ENCODE measurements at places on chromosomes 2 and 18.

GRCh38 chr2:53751728-53752127 lies 15.9 kb upstream of the CHAC2 start:
- no peak for DNase-seq

DNA sequence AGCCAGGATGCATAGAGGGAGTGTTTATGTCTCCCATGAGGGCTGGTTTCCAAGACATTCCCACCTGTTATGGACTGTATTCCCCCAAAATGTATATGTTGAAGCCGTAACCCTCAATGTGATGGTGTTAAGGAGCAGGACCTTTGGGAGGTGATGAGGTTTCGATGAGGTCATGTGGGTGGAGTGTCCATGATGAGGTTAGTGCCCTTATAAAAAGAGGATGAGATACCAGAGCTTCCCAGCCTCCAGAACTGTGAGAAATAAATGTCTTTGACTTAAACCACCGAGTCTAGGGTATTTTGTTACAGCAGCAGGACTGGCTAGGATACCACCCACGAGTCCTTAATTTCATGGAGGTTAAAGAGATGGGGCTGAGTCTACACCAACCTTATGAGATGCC lies 22.6 kb upstream of the EPAS1 start:
- DNase-seq = no peak

DNA sequence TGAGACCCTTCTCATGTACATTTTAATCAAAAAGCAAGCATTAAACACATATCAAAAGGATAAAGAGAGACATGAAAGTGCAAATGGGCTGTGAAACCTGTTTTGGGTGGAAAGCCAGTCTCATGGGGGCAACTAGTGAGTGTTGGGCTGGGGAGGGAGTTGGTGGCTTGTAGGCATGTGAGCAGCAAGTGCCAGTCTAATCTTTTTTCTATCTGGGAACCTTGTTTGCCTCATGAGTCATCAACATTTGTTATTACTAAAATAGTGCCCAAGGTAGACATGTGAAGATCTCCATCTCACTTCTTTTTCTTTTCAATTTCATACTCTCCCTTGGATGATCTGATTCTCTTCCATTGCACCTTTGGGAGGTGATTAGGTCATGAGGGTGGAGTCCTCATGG lies 613.9 kb upstream of the GYPC start:
- no peak for DNase-seq

DNA sequence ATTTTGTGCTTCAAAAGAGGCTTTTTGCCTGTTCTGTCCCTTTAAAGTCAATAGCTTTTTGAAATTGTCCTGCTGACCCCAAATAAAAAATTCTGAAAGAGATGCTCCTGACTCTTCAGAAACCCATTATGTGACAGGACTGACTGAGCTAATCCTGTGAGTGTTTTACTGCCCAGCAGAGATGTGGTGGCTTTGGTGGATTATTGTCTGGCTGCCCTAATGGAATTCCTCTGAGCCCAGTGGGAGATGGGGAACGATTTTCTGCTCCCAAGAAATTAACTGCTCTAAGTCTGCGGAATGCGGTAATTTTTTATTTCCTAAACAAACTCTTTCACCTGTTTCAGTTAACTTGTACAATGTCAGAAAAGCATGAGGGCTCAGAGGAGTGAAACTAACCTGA lies 258.2 kb downstream of the IKZF2 start:
- no peak for DNase-seq

DNA sequence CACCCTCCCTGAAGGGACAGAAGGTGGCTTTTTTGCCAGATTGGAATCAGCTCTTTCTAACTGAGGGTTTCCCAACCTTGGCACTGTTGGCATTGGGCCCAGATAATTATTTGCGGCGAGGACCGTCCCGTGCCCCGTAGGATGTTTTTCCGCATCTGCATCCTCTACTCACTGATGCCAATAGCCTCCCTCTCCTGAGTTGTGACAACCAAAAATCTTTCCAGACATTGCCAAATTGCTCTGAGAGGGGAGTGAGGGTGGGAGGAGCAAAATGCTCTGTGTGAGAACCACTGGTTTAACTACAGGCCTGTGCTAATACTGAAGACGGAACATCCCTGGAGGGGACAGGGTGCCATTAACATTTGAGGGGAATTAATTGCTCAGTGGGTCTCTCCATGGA lies 33.6 kb upstream of the GLI2 start:
- no peak for DNase-seq

DNA sequence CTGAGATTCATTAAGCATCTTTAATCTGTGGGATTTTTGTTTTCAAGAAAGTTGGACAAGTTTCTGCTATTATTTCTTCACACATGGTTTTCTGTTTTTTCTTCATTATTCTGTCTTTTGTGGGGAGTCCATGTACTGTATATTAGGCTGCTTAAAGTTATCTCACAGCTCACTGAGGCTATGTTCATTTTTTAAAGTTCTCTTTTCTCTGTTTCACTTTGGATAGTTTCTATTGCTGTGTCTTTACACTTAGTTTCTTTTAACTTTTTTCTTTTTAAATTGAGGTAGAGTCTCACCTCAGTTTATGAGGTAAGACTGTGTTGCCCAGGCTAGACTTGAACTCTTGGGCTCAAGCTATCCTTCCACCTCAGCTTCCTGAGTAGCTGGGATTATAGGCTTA lies 8.6 kb downstream of the OSBPL6 start:
- no peak for DNase-seq

GRCh38 chr2:201004370-201004769 lies 40.9 kb upstream of the ORC2 start:
- no peak for DNase-seq

GRCh38 chr2:15265889-15266288 lies 295.2 kb downstream of the NBAS start:
- DNase-seq = no peak

DNA sequence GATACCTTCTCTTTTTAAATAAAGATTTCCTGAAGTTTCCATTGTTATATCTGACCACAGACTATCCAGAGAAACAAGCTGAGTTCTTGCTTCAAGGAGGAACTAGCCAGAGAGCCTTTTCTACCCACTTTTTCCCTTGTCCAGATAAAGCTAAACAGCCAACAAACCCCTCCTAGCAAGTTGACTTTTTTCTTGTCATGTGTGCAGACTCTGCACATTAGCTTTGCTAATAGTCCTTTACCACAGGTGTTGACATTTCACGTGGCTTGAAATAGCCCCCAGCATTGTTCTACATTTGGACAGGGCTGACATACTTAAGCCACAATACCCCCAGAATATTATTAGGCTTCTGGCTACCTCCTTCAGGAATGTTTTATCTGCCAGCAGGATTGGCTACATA lies 40.7 kb downstream of the PCBP1 start:
- no peak for DNase-seq

DNA sequence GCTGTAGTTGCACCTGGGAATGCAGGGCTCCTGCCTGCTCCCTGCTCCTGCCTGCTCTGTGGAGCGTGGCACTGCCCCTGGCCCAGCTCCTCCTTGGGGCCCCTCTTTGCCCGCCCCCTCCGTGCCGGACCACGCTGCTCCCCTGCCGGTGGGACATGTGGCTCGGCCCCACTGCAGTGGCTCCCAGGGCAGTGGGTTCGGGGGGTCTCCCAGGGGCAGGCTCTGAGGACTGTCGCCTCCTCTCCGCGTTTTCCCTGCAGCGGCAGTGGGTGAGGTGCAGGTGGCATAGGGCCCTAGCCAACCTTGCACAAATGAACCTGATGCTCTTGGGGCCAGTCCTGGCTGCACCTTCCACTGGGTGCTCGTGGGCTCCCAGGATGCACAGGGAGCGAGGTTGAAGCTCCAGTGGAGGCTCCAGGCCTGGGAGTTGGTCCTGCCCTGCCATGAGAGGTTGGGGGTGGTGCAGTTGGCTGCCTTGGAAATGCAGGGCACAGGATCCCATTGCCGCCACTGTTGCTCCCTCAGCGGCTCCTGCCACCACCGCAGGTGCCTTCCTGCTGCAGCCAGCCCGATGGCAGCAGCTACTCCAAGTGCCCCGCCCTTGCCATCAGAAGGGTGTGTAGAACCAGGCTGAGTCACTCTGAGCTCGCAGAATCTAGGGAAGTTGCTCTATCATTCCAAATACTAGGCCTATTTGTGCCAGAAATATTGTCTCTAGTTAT lies 313.1 kb upstream of the SYT4 start:
- DNase-seq = no peak

- no peak for DNase-seq
These were observed 13.3 kb upstream of the ATP8B1 start for GRCh38 chr18:57816208-57816954.

DNA sequence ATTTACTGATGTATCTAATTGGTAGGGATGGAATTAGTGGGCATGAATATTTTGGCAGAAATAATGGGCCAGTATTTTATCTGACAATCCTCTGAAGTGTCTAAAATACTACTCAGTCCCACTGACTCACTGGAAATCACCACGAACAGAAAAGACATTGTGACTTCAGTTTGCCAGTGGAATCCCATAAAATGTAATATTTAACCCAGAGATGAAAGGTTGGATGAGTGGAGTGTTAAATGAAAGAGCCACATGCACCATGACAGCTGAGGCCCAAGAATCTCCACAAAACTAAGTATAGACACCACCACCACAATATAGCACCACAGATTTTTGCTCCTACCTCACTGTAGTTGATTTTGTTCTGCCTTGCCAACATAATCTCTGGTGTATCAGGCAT lies 103.9 kb downstream of the NEB start:
- no peak for DNase-seq

DNA sequence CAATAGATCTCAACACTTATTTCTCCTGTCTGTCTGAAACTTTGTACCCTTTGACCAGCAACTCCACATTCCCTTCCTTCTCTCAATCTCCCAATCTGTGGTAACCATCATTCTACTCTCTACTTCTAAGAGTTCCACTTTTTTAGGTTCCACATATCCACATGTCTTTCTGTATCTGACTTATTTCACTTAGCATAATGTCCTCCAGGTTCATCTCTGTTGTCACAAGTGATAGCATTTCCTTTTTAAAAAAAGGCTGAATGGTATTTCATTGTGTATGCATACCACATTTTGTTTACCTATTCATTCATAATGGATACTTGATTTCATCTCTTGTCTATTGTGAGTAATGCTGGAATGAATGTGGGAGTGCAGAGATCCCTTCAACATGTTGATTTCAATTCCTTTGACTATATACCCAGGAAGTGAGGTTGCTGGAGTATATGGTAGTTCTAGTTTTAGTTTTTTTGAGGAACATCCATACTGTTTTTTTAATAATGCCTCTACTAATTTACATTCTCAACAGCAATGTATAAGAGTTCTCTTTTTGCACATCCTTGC lies 18.8 kb upstream of the MMADHC start:
- no peak for DNase-seq

DNA sequence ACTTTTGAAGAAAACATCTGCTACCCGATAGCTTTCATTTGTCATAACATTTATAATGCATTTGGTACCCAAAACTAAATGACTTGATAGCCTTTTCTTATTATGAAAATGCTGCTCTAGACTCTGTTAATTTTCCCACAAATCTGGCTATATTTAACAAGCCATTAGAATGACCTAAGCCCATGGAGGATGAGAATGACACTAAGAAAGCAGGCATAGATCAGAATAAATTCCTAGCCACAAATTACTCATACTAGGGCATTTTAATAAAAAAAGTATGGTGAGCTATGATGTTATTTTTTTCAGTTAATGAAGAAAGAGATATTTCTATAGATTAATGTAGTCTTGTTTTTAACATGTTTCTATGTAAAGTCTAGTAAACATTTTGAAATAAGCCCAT lies 1728.3 kb downstream of the SUCLG1 start:
- no peak for DNase-seq

- no peak for DNase-seq
These were observed 28.3 kb upstream of the OTOS start for GRCh38 chr2:240168546-240169361.

- no peak for DNase-seq
These were observed 38.5 kb downstream of the MTERF4 start for GRCh38 chr2:241063587-241063986.

DNA sequence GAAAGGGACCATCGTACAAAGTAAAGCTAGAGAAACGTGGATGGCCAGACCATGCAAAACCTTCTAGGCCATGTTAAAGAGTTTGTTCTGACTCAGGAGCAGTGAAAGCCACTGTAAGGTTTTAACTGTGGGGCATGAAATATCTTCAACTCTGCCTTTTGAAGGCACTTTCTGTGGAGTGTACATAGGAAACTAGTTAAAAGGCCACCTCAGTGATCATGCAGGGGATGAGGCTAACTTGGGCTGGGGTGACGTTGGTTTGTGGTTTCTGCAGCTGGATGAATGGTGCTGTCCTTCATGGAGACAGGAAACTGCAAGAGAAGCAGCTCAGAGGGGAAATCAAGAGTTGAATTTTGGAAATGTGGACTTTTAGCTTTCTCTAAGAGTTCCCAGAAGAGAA lies 190.7 kb downstream of the CDCA7 start:
- DNase-seq = no peak

- DNase-seq = no peak
These were observed 472 bp upstream of the PLEKHM3 start for GRCh38 chr2:208025814-208026184.

- no peak for DNase-seq
These were observed 9.7 kb upstream of the PNPT1 start for GRCh38 chr2:55703350-55703749.

- DNase-seq = no peak
These were observed 3.2 kb downstream of the EMX1 start for GRCh38 chr2:72920318-72921087.

GRCh38 chr18:13211534-13211933 lies 7.0 kb upstream of the LDLRAD4 start:
- no peak for DNase-seq

DNA sequence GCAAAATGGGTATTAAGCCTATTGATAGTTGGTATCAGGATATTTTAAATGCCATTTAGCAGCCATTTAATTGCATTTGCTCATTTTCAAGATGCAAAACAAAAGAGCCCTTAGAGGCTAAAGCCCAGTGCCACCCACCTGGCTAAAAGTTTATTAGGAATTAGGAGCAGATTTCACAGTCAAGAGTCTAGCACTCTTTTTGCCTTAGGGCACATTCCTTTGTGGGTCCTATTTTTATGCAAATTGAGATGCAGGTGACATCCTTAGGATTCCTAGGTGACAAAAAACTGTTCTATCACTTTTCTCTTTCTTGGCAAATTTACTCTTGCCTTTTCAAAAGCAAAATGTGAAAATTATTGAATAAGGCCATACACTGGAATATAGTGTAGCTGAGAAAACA lies 42.0 kb downstream of the CTNNA2 start:
- DNase-seq = no peak

GRCh38 chr2:151120011-151120410 lies 141.7 kb downstream of the RBM43 start:
- DNase-seq = no peak

- DNase-seq = no peak
These were observed 630.8 kb upstream of the PIK3C3 start for GRCh38 chr18:41324020-41324791.

- no peak for DNase-seq
These were observed 281.9 kb upstream of the CELF4 start for GRCh38 chr18:37847544-37847943.

DNA sequence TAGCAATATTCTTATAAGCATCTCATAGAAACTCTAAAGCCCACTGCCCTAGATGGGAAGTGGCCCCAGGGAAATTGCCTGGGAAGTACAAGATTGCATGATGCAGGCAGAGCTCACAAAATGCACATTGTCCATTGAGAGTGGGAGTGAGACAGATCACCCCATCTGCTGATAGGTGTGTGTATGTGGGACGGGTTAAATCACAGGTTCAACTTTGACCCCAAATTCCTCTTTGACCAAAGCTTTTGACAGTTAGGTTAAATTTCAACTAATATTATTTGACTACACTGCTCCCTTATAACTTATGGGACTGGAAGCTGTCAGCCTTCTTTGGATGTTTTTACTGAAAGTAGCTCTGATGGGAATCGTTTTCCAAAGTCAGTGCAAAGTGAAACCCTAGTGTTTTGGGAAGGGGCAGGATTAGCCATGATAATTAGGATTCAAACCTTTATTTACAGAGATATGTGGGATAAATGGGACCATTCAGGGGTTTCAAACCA lies 11.4 kb upstream of the FABP1 start:
- DNase-seq = no peak

Measured in skin of body (tissue), 3 donors.